ENCODE measurements at places on chromosomes 1 and 21.

GRCh38 chr1:222250376-222250775 lies 297.5 kb downstream of the HHIPL2 start:
- DNase-seq: no peak

DNA sequence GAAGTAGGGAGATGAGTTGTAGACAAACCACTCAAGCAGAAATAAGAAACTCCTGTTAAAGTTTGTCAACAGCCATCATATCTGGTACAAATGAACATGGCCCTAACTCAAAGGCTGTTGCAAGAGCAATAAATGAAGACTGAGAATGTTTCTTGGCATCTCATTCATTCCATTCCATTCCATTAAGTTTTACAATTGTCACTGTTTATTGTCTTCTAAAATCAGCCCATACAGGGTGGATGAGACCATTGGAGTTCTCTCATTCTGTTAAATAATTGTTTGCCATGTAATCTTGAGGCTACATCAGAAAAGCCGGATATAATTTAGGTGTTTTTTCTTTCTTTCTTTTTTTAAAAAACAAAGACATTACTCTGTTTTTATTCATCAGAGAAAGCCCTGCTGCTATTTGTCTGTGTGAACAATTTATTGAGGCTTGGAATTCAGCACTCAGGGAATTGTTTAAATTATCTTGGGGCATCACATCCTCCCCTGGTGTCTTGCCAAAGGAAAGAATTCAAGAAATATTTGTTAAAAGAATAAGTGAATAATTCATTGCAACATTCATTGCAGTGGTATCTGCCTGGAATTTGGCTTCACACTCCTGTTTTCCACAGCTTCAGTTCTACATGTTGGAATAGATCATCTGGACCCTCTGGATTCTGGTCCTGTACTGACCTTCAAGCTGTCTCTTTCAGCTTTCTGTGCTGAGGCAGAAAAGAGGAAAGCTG lies 604.5 kb downstream of the PLPP3 start:
- DNase-seq: no peak

GRCh38 chr1:118485757-118486156 lies 300.7 kb upstream of the SPAG17 start:
- DNase-seq: no peak

DNA sequence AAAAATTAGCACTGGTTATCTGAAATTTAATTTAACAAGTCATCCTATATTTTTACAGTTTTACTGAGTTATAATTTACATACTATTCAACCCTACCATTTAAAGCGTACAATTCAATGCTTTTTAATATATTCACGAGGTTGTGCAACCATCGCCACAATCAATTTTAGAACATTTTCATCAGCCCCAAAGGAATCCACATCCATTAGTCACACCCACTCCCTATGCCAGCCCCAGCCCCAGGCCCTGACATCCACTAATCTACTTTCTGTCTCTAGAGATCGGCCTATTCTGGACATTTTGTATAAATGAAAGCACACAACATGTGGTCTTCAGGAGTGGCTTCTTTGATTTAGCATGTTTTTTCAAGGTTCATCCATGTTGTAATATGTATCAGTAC lies 134.7 kb downstream of the PSMG1 start:
- no peak for DNase-seq

GRCh38 chr1:30302858-30303257 lies 420.5 kb downstream of the MATN1 start:
- DNase-seq: no peak

GRCh38 chr1:164725401-164725800 lies 166.4 kb downstream of the PBX1 start:
- DNase-seq: no peak

DNA sequence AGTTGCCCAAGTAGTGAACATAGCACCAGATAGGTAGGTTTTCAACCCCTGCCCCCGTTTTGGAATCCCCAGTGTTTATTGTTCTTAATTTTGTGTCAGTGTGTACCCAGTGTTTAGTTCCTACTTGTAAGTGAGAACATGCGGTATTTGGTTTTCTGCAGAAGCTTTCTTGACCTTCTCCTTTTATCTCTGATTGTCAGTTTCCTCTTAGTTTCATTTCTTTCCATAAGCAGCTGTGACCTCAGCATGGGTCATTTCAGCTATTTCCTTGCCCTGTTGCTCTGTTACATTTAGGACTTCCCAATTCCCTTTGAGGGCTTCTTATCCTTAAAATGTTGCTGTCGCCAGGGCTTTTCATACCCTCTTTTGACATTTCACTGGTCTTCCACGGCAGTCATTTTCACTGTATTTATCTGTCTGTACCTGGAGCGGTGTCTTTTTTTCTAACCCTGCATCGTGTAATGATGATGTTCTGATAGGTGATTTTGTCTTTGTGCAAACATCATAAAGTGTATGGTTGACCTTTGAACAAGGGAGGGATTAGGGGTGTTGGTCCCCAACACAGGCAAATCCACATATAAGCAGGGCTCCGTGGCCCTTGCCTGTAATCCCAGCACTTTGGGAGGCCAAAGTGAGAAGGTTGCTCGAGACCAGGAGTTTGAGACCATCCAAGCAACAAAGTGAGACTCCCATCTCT lies 15.0 kb downstream of the ITSN1 start:
- no peak for DNase-seq

- no peak for DNase-seq
These were observed 621.5 kb upstream of the ADGRL2 start for GRCh38 chr1:81179242-81179641.

DNA sequence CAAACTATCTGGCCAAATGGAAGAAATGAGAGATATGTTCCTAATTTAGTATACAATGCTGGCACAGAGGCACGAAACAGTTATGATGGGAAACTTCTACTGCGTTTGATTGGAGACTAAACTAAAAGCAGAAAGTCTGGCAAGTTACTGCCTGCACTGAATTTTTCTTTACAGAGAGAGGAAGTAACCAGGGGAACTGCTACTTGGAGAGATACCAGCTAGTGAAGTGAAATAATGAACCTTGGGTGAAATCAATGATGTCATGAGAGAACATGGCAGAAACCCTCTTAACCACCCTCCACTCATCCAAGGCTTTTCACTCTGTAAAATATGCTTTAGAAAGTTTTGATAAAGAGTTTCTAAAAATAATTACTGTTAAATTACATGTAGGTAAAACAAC lies 29.3 kb downstream of the NIBAN1 start:
- no peak for DNase-seq

GRCh38 chr1:157956732-157957131 lies 36.7 kb upstream of the KIRREL1 start:
- DNase-seq: no peak

- no peak for DNase-seq
These were observed 19.7 kb upstream of the S1PR1 start for GRCh38 chr1:101217148-101217547.

Data from T-cell (primary cell).